Activated CD8-positive, alpha-beta T cell treated with anti-CD3 and anti-CD28 coated beads, Interleukin-2, amount 10 ng/mL, durations not matched to agents 7 days and 5 days (primary cell): ENCODE measurements at places on chromosomes 11 and 22. TPM values are rescaled to one million over a fixed set of nuclear protein-coding genes. Genes with fewer than 3 reads are reported as not detected.

GRCh38 chr11:70400643-70401042, 2.3 kb downstream of the CTTN start:
- no peak overlapping the region for H3K27ac ChIP-seq
- H3K36me3 ChIP-seq, result no peaks in the 10 kb centered on the region
- peaks cover 27% of the 10 kb centered on the region for H3K4me1 ChIP-seq
- H3K4me3 ChIP-seq, result no peak overlapping the region

DNA sequence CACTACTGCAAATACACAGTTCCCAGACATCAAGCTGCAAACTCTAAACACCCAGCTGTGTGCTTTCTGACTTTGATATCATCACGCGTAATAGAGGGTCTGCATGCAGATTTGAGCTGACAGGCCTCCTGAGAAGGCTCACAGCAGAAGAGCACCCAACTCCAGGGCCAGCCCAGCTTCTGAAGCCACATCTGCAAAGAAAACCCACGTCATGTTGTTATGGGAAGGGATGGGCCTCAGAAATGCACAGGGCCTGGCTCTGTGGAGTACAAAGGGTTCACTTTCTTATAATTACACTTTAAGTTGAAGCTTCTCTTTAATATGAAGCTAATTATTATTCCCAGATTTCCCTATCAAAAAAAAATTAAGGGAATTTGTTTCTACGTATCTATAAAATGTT, 927.9 kb downstream of the NTM start:
- no peak for DNase-seq
- no peaks in the 10 kb centered on the region for H3K4me1 ChIP-seq
- no peaks in the 10 kb centered on the region for H3K27me3 ChIP-seq
- H3K27ac ChIP-seq, result no peak overlapping the region

GRCh38 chr22:20291249-20291586, 23.1 kb upstream of the RTN4R start:
- no peak overlapping the region for H3K4me3 ChIP-seq
- no peak for DNase-seq
- H3K27ac ChIP-seq, result no peak overlapping the region
- H3K36me3 ChIP-seq, result no peaks in the 10 kb centered on the region

DNA sequence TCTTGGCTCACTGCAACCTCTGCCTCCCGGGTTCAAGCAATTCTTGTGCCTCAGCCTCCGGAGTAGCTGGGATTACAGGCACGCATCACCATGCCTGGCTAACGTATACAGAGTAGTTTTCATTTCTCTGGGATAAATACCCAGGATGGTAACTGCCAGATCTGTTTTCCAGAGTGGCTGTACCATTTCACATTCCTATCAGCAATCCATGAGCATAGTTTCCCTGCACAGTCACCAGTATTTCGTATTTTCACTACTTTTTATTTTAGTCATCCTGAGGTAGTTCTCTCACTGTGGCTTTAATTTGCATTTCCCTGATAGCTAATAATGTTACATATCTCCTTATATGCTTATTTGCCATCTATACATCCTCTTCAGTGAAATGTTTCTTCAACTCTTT, 11.0 kb upstream of the SCARF2 start:
- H3K36me3 ChIP-seq, result peaks cover 18% of the 10 kb centered on the region
- no peak overlapping the region for H3K4me3 ChIP-seq
- no peaks in the 10 kb centered on the region for H3K27me3 ChIP-seq
- no peak overlapping the region for H3K27ac ChIP-seq
- no peaks in the 10 kb centered on the region for H3K4me1 ChIP-seq
- no peak for DNase-seq

DNA sequence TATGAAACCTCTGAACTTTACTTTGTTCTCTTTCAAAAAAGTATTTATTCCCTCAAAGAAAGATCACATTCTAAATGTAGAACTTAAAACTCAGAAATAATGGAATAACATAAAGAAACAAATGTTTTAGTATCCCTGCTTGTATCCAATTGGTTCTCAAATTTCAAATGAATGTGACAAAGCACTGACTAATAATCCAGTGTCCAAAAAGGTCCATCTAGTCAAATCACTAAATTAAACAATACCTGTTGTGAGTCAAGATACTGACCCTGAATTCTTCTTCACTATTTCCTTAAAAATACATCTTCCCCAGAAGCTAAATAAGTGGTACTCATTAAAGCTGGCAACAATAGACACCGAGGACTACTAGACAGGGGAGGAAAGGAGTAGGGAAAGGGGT, 313.1 kb downstream of the SBF2 start:
- no peak overlapping the region for H3K27ac ChIP-seq
- no peaks in the 10 kb centered on the region for H3K27me3 ChIP-seq
- peaks cover under 1% of the 10 kb centered on the region for H3K4me1 ChIP-seq
- DNase-seq, result no peak

GRCh38 chr11:74171630-74171968, 510 bp downstream of the PPME1 start:
- peaks cover 13% of the 10 kb centered on the region for H3K36me3 ChIP-seq
- no peak overlapping the region for H3K4me3 ChIP-seq
- DNase-seq, result no peak
- peaks cover 13% of the 10 kb centered on the region for H3K4me1 ChIP-seq
- H3K27ac ChIP-seq, result no peak overlapping the region

- H3K4me3 ChIP-seq, result no peak overlapping the region
- no peak for DNase-seq
- no peaks in the 10 kb centered on the region for H3K27me3 ChIP-seq
- H3K36me3 ChIP-seq, result peaks cover 32% of the 10 kb centered on the region
- H3K4me1 ChIP-seq, result no peaks in the 10 kb centered on the region
- H3K27ac ChIP-seq, result no peak overlapping the region
Measured at GRCh38 chr22:11616811-11617210, 3911.2 kb upstream of the OR11H1 start.

- no peak for DNase-seq
- H3K4me3 ChIP-seq, result peak overlapping the region; percentile 86
- no peaks in the 10 kb centered on the region for H3K27me3 ChIP-seq
- peaks cover 2% of the 10 kb centered on the region for H3K36me3 ChIP-seq
- peaks cover 10% of the 10 kb centered on the region for H3K4me1 ChIP-seq
Measured at GRCh38 chr22:31106731-31107177, 614 bp downstream of the SELENOM start.

GRCh38 chr11:629237-629583, 2.2 kb upstream of the SCT start:
- peak overlapping the region; percentile 19 for H3K4me3 ChIP-seq
- H3K27ac ChIP-seq, result peak overlapping the region; percentile 9
- peaks cover 21% of the 10 kb centered on the region for H3K4me1 ChIP-seq
- H3K36me3 ChIP-seq, result no peaks in the 10 kb centered on the region
- peaks cover 11% of the 10 kb centered on the region for H3K27me3 ChIP-seq
- DNase-seq, result no peak

- H3K4me1 ChIP-seq, result peaks cover 14% of the 10 kb centered on the region
- no peaks in the 10 kb centered on the region for H3K27me3 ChIP-seq
- H3K4me3 ChIP-seq, result no peak overlapping the region
Measured at GRCh38 chr22:23862103-23862502, 4.4 kb downstream of the SLC2A11 start.

DNA sequence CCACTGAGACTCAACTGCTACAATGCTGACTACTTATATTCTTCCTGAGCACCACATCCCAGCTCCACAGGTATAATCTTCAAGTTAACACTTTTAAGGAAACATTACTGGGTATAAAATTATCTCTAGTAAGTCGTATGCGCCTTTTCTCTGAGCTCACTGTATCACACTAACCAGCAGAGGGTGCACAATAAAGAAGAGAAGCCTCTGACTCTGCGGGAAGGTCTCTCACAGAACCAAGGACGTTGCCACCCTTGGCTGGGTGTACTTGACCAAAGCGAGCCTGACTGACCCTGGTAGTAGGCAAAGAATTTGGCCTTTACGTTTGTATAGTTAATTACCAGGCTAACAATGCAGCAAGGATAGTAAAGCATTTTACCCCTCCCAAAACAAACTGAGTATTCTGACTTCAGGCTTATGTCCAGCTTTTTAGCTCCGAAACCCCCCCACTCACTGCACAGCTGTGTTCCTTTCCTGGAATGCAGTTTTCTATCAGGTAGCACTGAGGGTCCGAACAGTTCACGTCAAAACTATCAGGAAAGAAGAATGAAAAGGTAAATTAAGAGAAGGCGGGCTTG, at the start of gene BTBD18:
Gene BTBD18, minus strand, starts transcription at position 144 of the 578 bp plus-strand sequence. CDS start 631 bp downstream, outside the sequence.
- H3K36me3 ChIP-seq, result peaks cover 11% of the 10 kb centered on the region
- no peaks in the 10 kb centered on the region for H3K27me3 ChIP-seq
- DNase-seq, result no peak
- peaks cover 21% of the 10 kb centered on the region for H3K4me1 ChIP-seq
- no peak within 1 kb of the TSS for H3K4me3 ChIP-seq
- no peak within 1 kb of the TSS for H3K27ac ChIP-seq

GRCh38 chr11:71425860-71426259, 22.3 kb downstream of the DHCR7 start:
- H3K27ac ChIP-seq, result no peak overlapping the region
- no peak for DNase-seq
- no peaks in the 10 kb centered on the region for H3K36me3 ChIP-seq

GRCh38 chr11:69295995-69296889, 2.3 kb downstream of the MYEOV start:
- no peak for DNase-seq
- peak overlapping the region; percentile 68 for H3K4me3 ChIP-seq

Gene MYEOV
- total RNA-seq, result not detected

Gene GAL3ST1
- not detected for total RNA-seq

Gene OR10AG1
- total RNA-seq, result not detected

Gene PTDSS2
- total RNA-seq, result 26.1 TPM

Gene FOLH1
- not detected for total RNA-seq

Gene OR51E2
- total RNA-seq, result not detected

Gene TPBGL
- 0.13 TPM for total RNA-seq

Gene BIRC2
- 30.4 TPM for total RNA-seq

Gene PARVA
- total RNA-seq, result not detected

Gene CD3E
- 515 TPM for total RNA-seq
